SHP77 treated with DMSO at 0.1 percent for 48 hours (cell line): ENCODE measurements at places on chromosomes 13 and 19.
A peak's percentile ranks its signal among the peaks of the same experiment; 100 is the strongest.

- no peak for DNase-seq
These were observed at the start of gene CELF5 for GRCh38 chr19:3224346-3225168. TSS of gene CELF5 (plus strand) at chr19:3224661. CDS start at chr19:3224740, 79 bp downstream.

GRCh38 chr13:29081697-29082440 is 261.7 kb downstream of the MTUS2 start:
- no peak for DNase-seq

DNA sequence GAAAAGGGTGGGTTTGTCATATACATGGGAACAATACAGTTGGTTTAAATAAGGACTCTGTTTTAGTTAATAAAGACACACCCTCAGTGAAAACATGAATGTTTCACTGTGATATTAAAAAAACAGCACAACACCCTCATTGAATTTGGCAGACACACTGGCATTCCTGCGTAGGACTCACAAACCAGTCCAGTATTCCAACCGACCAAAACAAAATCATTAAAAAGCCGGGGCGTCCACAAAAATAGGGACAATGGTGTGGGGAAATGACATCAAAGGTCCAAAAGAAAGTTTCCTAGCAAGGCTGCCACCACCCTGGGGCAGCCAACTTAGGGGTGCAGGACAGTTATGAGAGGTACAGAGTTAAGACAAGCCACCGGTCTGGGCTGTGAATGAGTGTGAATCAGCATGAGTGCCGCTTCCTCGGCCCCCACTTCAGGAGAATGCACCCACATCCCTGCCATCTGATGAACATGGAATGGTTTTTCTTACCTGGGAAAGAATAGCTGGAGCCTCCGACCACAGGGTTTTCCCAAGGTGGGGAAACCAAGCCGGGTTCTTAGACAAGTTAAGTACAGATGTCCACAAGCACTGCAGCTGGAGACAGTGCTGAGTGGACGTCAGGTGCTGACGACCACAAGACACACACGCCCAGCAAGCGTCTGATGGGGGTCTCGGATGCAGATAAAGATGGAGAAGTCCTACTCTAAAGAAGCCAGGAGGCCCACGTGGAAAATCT is 73.3 kb downstream of the KLF2 start:
- no peak for DNase-seq

DNA sequence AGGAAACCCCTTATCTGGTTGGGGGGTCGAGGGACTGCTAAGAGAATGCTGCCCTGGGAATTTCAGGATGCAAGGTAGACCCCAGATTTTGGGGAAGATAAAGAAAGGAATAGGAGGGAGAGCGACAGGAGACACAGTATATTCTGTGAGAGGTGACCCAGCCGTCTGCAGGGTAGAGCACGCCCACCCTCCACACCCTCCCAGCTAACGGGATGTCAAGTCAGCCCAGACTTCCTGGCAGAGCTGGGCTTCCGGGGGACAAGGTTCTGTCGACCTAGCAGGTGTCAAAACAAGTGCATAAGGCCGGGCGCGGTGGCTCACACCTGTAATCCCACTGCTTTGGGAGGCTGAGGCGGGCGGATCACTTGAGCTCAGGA is 695 bp upstream of the PRR36 start:
- no peak for DNase-seq

DNA sequence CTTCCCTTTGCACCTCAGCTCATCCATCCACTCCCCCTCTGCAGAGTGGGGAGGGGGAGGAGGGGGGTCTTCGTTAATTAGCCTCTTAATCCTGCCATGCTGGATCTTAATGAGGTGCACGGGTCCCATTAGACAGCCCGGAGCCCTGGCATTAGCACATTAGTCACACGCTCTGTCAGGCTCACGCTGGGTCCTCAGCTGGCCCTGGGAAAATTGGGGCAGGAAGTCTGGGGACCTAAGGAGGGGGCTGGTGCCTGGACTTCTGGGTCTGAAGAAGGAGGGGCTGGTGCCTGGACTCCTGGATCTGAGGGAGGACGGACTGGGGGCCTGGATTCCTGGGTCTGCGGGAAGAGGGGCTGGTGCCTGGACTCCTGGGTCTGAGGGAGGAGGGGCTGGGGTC is 444 bp upstream of the NCCRP1 start:
- DNase-seq, result no peak

DNA sequence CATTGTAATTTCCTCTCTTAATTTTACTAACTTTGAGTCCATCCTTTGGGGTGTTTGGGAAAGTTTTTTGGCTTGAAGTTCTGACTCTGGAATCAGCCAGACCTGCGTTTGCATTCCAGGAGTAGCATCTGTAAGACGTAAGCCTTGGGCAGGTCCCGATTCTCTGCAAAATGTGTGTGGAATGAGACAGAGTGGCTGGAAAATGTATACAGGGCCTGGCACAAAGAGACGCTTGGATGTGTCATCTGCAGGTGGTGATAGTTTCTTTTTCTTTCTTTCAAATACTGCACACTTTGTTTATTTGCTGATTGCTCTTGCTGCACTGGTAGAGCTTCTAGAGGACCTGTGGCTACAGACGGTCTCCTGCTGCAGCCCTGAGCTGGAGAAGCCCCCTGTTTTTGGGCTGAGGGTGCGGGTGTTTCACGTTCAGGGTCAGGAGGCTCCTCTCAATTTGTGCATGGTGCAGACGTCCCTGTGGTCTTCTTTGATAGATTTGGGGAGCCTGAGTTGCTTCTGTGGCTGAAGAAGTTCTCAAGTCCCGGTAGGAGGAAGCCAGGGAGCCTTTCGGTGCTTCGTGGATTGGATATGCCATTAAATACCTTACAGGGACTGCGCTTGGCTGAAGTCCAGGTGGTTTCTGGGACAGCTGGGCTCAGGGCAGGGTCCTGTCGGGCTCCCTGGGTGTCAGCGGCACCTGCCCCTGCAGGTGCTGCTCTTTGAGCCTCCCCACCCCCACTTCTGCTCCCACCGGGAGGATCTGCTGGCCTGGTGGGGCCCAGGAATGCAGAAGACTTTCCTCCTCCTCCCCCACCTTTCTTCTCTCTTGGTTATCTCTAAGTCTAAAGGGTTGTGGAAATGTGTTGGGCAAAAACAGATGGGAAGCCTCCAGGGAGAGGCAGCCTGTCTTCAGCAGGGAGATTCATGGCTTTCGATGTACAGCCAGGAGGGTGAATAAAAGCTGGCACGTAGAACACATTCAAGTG is 44.0 kb upstream of the GAS6 start:
- DNase-seq, result peak; percentile 95

DNA sequence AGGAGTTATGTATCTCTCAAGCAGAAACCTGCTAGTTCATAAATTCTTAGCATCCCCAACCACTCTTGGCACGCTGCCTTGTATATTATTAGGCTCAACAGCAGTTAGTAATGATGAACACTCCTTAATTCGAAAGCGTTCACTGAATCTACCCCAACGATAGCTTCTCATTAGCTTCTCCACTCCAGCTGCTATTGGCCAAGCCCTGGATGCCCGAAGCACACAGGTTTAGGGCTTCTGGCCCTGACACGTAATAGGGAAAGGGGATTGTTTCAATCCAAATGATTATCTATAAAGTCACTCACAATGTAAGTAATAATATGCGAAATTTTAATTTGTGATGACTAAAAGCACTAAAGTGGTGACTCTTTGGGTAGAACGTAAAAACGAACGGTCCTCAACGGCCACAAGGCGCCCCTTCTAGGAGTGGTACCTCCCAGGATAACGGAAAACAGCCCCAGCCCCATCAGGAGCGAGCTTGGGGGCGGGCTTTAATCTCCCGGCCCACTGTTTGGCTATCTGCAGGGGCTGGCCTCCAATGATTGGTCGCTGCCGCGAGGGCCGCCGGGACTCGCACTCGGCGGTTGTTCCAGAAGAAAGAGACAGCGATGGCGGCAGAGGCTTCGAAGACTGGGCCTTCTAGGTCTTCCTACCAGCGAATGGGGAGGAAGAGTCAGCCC is at the start of gene RNF17:
Gene RNF17 (plus strand): TSS at position 574 of the 680 bp plus-strand sequence. CDS start 35 bp downstream, at position 609.
- no peak for DNase-seq

GRCh38 chr19:23784274-23784673 is 25.6 kb upstream of the ZNF681 start:
- no peak for DNase-seq

GRCh38 chr19:16382775-16383543 is 58.3 kb downstream of the KLF2 start:
- DNase-seq, result peak; percentile 60

DNA sequence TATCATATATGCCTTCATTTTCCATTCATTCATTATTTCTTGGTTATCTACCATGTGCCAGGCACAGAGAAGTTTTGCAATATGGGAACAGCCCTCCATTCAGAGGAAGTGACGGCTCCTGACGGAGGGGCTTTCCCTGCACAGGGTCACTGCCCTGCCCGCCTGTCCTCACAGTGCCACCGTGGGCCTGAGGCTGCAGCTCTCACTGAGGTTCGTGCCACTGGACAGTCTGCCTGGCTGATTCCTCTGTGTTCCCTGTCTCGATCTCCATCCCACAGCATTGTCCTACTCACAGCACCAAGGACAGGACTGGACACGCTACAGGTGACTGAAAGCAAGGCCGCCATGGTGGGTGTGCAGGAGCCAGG is 92.7 kb downstream of the TSHZ3 start:
- no peak for DNase-seq

GRCh38 chr19:30393729-30394480 is 21.7 kb downstream of the ZNF536 start:
- no peak for DNase-seq

- no peak for DNase-seq
These were observed 22.8 kb upstream of the ZNF83 start for GRCh38 chr19:52660981-52661380.

DNA sequence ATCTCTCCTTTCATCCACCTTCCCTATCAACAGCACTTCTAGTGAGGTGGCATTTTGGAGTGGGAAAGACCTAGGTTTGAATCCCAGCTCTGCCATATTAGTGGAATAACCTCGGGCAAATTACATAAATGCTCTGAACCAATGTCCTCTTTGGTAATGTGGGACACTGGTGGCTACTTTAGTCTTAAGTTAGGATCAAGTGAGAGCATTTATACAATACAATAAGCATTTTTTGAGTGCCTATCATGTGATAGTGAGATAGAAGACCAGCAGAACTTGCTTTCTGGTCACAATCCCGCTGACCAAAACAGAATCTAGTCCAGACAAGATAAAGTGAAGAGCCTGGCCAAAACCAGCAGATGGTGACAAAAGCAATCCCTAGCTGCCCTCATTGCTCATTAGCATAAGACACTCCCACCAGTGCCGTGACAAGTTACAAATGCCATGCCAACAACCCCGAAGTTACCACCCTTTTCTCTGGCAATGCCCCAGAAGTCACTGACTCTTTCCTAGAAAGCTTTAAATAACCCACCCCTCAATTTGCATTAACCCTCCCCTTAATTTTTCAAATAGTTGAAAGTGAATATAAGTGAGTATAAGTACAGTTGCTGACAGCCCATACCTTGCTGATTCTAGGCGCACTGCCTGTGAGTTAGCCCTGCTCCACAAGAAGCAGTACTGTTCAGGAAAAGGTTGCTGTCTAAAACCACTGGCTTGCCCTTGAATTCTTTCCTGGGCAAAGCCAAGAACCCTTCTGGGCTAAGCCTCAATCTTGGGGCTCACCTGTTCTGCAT is 28.9 kb upstream of the KPNA3 start:
- no peak for DNase-seq
